Upper lobe of right lung (tissue), 1 donor: ENCODE measurements at places on chromosomes 16 and 17. TPM values are rescaled to one million over a fixed set of nuclear protein-coding genes. Genes with fewer than 3 reads are reported as not detected.

Gene PARD6A
- 4.7 TPM for total RNA-seq

Gene CARD14
- 1.1 TPM for total RNA-seq

Gene ZC3H18
- total RNA-seq: 44.5 TPM

Gene LPO
- not detected for total RNA-seq

Gene HCRT
- not detected for total RNA-seq

Gene HBA1
- 241 TPM for total RNA-seq

Gene CD79B
- total RNA-seq: 4.7 TPM

DNA sequence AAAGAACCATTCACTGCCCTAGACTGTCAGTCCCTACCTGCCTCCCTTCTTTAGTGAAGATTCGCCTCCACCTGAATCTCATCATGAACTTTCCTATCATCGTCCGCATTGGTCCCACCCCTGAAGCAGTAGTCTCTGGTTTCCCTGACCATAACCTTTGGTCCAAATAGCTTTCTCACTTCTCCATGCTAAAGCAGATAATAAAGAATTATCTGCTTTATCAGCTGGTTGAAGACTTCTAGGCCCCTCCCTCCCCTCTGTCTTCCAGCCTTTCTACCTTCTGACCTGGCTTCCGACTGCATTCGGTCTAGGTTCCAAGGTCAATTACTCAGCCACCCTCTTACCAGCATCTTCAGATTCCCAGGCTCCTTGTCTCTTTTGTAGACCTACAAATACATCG is 650.9 kb downstream of the HS3ST4 start:
- H3K27ac ChIP-seq: no peak overlapping the region
- DNase-seq: no peak
- no peaks in the 10 kb centered on the region for H3K4me1 ChIP-seq
- no peaks in the 10 kb centered on the region for H3K27me3 ChIP-seq
- no peak overlapping the region for H3K4me3 ChIP-seq

- H3K27ac ChIP-seq: no peak overlapping the region
- H3K4me1 ChIP-seq: peaks cover 7% of the 10 kb centered on the region
- no peaks in the 10 kb centered on the region for H3K27me3 ChIP-seq
- DNase-seq: no peak
Measured at GRCh38 chr17:32525122-32525521, 38.3 kb downstream of the CDK5R1 start.

DNA sequence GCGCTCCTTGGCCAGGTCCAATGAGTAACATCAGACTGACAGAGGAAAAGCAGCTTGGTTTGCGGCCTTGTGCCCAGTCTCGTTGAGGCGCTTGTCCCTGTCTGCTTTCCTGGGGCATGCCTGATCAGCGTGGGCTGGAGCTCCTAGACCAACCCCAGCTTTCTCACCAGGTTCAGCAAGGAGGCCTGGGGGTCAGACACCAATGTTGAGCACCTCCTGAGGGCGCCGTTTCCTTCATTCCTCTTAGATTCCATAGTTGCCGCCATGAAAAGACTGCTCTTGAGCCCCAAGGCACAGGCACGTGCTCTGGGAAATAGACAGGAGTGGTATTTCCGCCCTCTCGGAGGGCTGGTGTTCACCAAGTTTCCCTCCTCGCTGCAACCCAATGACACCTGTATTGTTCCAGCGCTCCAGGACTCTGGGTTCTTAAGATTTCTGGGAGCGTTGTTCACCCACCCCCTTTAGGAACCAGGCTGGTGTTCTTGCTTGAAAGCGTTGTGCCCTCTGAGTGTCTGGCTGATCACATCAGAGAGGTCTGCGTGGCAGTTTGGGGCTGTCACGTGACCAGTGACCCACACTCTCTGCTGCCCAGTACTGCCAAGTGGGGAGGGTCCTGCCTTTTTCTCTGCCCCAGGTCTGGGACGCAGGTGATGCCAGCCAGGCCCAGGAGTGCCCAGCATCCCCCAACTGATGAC is 18.0 kb downstream of the KCTD2 start:
- DNase-seq: no peak
- no peak overlapping the region for H3K4me3 ChIP-seq
- peaks cover 38% of the 10 kb centered on the region for H3K36me3 ChIP-seq
- no peaks in the 10 kb centered on the region for H3K27me3 ChIP-seq
- no peak overlapping the region for H3K27ac ChIP-seq

DNA sequence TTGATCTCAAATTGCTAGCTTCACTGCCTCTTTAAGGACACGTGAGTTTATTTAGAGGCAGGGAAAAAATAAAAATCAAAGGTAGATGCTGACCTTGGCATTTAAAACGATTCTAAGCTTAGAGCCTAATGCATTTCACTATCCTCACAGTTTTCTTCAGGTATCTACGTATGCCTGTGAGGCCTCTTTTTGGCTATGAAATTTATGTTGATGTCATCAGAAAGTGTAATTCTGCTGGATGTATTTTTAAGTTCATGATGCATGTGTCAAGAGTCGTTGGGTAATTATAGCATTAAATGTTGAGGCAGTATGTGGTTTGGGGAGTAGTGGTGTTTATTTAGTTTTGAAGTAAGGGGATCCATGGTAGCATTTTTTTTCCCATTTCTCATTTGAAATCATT is 4.2 kb upstream of the KRTAP3-2 start:
- H3K4me3 ChIP-seq: no peak overlapping the region
- no peak overlapping the region for H3K27ac ChIP-seq
- H3K36me3 ChIP-seq: no peaks in the 10 kb centered on the region
- H3K4me1 ChIP-seq: no peaks in the 10 kb centered on the region

DNA sequence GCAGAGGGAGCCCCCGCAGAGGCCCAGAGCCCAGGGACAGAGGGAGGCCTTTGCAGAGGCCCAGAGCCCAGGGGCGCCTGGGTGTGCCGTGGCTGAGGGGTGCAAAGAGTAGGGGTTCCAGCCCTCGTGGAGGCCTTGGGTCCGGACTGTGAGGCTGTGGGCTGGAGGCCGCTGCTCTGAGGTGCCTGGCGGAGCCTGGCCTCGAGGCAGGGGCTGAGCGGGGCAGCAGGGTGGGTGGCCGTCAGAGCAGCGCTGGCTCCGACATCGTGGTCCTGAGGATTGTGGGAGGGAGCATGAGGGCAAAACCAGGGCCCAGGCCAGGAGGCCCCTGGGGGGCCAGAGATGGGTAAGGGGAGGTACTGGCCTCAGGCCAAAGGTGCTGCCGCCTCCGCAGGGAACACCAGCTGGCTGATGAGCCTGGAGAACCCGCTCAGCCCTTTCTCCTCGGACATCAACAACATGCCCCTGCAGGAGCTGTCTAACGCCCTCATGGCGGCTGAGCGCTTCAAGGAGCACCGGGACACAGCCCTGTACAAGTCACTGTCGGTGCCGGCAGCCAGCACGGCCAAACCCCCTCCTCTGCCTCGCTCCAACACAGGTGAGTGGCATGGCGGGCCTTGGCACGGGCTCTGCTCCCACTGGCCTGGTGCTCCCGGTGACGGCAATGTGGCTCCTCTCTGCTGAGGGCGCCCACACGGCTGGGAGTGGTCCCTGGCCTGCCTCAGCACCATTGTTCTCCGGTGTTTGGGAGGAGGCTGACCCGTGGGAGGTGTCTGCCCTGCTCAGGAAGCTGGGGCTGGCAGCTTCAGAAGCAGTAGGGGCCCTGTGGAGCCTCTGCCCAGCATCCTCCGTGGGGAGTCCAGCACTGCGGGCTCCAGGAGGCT is 33.7 kb downstream of the TSC2 start:
- no peak overlapping the region for H3K27ac ChIP-seq
- H3K4me1 ChIP-seq: peaks cover 8% of the 10 kb centered on the region
- no peaks in the 10 kb centered on the region for H3K27me3 ChIP-seq
- H3K4me3 ChIP-seq: no peak overlapping the region
- peaks cover 82% of the 10 kb centered on the region for H3K36me3 ChIP-seq
- DNase-seq: no peak

DNA sequence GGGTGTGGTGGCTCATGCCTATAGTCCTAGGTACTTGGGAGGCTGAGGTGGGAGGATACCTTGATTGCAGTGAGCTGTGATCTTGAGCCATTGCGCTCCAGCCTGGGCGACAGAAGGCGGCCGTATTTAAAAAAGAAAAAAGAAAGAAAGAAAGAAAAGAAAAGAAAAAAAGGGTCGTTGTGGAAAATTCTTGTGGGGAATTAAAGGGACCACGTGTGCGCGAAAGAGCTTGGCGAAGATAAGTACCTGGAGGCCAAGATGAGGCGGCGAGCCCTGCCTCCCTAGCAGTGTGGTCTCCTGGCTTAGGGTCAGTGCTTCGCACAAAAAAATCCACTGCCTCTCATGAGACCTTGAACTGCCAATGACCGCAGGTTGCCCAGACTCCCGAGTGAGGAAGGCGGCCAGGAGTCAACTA is 728 bp upstream of the NMT1 start:
- H3K4me1 ChIP-seq: peaks cover 39% of the 10 kb centered on the region
- H3K4me3 ChIP-seq: peak overlapping the region; percentile 94
- DNase-seq: no peak
- H3K27ac ChIP-seq: peak overlapping the region; percentile 94

DNA sequence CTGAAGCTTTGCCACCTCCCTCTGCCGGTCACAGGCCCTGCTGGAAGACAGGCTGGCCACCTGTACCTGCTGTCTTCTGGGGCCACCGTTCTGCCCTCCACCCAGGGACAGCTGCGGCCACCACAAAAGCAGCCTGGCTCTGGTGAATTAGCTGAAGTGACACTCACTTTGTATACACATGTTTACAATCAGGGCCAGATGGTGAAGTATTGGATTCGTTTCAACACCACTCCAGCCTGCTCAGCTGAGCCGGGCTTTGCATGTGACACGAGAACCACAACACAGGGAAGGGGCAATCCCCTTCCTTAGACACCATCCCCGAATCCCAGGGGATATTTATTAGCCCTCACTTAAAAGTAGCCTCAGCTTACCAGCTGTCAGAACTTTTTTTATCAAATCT is 191.5 kb upstream of the RPL38 start:
- H3K4me3 ChIP-seq: no peak overlapping the region
- no peaks in the 10 kb centered on the region for H3K36me3 ChIP-seq
- H3K27ac ChIP-seq: no peak overlapping the region
- H3K4me1 ChIP-seq: no peaks in the 10 kb centered on the region

DNA sequence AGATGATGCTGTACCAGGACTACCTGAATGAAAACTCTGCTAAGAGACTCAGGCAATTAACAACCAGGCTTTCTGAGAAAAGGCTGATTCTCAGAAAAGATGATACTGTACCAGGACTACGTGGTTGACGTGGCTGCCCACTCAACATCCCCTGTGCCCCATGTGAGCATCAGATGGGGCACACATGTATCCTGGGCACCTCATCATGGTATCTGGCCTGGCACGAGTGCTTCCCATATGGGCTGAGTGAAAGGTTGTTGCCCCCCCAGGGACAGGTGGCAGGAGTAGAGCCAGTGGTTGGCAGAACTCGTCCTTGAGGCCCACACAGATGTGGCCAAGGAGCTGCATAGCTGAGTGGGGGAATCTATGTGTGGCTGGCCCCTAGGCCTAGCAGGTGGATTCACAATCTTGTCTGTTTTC is 3.5 kb upstream of the CES4A start:
- H3K4me1 ChIP-seq: no peaks in the 10 kb centered on the region
- no peak for DNase-seq
- H3K36me3 ChIP-seq: no peaks in the 10 kb centered on the region
